RWPE2 (cell line): ENCODE measurements at places on chromosomes 6 and 20.
A peak's percentile ranks its signal among the peaks of the same experiment; 100 is the strongest.

DNA sequence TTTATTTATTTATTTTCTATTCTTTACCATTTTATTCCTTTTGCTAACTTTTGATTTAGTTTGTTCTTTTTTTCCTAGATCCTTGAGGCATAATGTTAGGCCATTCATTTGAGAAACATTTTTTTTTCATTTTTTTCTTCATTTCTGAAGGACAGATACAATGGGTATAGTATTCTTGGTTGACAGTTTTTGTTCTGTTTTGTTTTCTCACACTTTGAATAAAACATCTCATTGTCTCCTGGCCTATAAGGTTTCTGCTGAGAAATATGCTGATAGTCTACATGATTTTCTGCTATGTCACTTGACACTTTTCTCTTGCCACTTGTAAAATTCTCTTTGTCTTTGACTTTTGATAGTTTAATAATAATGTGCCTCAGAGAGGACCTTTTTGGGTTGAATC is 294.6 kb upstream of the EPHA7 start:
- H3K4me1 ChIP-seq, result no peaks in the 10 kb centered on the region
- no peak overlapping the region for H3K4me3 ChIP-seq
- no peaks in the 10 kb centered on the region for H3K27me3 ChIP-seq
- H3K27ac ChIP-seq, result no peak overlapping the region

- H3K27me3 ChIP-seq, result no peaks in the 10 kb centered on the region
- DNase-seq, result no peak
- peaks cover 9% of the 10 kb centered on the region for H3K4me1 ChIP-seq
- no peaks in the 10 kb centered on the region for H3K36me3 ChIP-seq
- no peak overlapping the region for H3K27ac ChIP-seq
These were observed 117.3 kb downstream of the PSMB1 start for GRCh38 chr6:170435766-170436165.

DNA sequence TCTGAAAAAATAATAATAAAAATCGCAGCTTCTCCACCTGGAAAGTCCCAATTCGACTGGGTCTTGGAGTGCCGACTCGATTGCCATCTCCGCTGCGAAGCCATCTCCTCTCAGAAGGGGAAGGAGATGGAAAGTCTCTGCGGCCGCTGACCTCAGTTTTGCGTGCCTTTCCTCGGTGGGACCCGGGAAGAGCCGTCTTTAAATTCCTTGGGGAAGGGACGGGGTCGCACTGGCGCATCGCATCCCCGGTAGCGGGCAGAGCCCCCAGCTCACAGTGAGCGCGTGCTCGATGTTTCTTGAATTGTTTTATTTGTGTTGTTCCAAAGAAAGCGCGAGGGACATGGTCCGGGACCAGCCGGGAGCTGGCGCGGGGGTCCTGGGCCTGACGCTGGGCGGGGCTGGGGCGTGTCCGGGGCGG is 270 bp upstream of the TIAM2 start:
- no peaks in the 10 kb centered on the region for H3K4me1 ChIP-seq
- DNase-seq, result no peak
- peak overlapping the region; percentile 42 for H3K4me3 ChIP-seq
- peaks cover 14% of the 10 kb centered on the region for H3K27me3 ChIP-seq

GRCh38 chr6:153735761-153736160 is 303.3 kb upstream of the OPRM1 start:
- H3K4me1 ChIP-seq, result no peaks in the 10 kb centered on the region
- no peak overlapping the region for H3K4me3 ChIP-seq
- no peak for DNase-seq
- H3K27ac ChIP-seq, result no peak overlapping the region
- no peaks in the 10 kb centered on the region for H3K36me3 ChIP-seq

- H3K27me3 ChIP-seq, result no peaks in the 10 kb centered on the region
- H3K27ac ChIP-seq, result no peak overlapping the region
- no peaks in the 10 kb centered on the region for H3K36me3 ChIP-seq
- H3K4me1 ChIP-seq, result no peaks in the 10 kb centered on the region
- no peak for DNase-seq
These were observed 61.7 kb upstream of the XRN2 start for GRCh38 chr20:21241406-21241805.
